Putamen (tissue), 1 donor: ENCODE measurements at places on chromosomes 7 and 10.

DNA sequence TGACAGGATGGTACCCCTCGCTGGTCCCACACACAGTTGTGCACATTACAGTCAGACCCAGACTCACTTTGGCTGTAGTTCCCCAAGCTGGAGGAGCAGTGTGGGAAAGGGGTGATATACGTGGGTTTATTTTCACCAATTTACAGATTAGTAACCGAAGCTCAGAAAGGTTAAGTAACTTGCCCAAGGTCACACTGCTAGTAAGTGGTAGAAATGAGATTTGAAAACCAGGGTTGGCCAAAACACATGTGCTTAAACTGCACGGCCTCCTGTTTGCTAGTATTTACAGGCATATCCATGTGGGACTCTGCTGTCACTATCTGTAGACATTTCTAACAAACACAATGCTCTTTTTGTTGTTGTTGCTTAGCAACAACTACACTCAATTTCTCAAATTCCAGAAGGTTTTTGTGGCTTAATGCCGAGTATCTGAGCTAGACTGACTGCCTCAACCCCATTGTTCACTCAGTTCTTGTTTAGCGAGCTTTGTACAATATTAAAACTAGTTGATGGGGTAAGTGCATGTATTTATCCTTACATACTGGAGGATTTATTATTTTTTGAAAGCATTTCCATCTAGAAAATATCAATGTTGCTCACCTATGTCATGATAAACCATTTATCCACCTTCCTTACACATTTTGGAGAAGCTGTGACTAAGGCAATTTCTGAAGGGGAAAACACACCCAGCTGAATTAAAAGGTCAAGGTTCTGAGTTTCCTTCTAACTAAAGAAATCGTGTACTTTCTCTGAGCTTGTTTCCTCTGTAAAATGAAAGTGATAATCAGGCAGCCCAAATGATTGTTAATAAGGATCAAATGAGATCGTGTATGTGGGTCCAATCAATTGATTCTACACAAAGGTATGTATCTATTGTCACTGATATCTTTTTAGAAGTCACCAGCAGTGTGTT lies 5.3 kb upstream of the TMEM139 start:
- DNase-seq: peak; percentile 89

- DNase-seq: no peak
Measured at GRCh38 chr7:157004521-157005455, 5.7 kb downstream of the MNX1 start.

DNA sequence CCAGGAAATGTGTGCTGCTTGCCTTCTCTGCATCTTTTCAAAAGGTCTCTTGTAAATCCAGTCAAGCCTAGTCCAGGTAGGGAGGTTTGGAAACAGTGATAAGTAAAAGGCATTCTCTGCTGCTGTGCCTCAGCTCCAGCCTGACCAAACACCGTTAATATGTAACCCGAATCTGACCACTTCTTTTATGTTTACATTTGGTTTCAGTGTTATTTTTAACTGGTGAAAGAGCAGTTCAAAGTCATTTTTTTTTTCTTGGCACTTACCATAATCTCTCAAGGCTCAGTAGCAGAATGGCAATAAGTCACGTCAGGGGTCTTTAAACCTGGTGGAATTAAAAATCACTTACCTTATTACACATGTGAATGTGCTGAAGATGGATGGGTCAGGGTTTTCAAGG lies 216.8 kb downstream of the PTEN start:
- DNase-seq: no peak

- DNase-seq: no peak
Measured at GRCh38 chr7:149827089-149827981, 10.8 kb upstream of the ZNF862 start.
